T-helper 22 cell (primary cell): ENCODE measurements at places on chromosomes 16 and 17.

- no peak for DNase-seq
Measured at GRCh38 chr16:86575754-86576557, 2.4 kb upstream of the FOXL1 start.

DNA sequence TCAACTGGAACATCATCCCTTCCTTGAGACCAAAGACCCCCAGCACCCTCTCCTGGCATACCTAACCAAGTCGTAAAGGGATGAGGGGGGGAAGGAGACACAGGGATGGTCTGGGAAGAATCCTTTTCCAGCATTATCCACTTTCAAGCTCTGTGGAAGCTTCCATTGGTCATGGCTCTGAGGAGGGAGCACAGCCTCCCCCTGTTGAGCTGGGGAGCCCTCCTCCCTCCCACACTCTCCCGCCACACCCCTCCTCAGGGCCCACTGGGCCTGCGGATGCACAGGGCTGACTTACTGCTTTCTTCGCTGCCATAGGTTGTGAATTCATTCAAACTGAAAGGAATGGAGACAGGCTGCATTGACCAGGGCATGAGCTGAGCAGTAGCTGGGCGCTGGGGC is 12.4 kb downstream of the CSF3 start:
- no peak for DNase-seq

DNA sequence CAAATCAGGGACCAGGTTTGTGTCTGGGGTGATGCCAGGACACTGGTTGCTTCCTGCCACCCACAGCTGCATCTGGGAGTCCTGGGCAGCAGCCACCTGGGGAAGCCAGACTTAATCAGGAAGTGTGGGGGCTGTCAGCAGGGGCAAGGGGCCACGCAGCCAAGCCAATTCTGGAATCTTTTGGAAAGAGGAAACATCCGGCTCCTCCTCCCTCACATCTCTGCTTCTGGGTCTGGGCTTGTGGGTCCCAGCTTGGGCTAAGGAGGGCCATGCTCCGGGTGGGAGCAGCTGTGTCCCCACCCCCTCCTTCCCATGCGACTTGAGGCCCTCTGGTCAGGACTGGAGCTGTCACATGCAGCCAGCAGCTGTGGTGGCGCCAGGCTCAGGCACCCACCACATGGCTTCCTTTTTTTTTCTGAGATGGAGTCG is 37.0 kb upstream of the CCDC182 start:
- no peak for DNase-seq

- DNase-seq = no peak
Measured at GRCh38 chr17:82003411-82004381, 19.0 kb downstream of the CENPX start.

- DNase-seq = no peak
Measured at GRCh38 chr16:79800016-79800608, 199.6 kb upstream of the MAF start.

DNA sequence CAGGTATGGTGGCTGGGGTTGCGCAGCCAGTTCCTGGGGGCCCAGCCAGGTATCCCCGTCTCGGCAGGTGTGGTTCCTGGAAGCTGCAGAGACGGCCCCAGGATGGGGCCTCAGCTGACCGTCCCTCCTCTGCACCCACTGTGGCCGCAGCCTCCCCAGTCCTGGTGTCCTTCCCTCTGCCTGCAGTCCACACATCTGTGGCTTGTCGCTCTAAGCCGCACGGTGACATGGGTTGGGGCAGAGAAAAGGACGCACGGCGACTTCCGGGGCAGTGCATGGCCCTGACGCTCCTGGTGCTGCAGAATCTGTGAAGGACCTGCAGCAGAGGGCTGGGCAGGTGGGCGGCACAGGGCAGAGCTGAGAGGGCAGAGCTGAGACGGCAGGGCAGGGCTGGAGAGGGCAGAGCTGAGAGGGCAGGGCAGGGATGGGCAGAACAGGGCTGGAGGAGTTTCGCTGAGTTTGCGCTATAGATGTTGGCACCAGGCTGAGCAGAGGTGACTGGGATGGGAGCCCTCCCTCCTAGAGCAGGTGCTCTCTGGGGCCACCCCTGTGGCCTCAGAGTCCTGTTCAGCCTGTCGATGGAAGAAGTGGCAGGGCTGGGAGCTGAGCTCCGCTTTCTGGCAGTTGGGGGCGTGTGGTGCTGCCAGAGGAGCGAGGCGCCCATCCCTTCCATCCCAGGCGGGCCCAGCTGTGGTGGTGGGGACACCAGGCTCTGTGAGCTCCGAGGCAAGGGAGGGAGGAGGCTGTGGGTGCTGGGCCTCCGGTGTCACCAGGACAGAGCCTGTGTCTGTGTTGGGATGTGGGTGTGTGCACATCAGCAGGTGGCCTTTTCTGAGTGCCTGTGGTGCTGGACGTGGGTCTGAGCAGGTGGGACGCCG is 23.0 kb downstream of the TSC2 start:
- DNase-seq = no peak

DNA sequence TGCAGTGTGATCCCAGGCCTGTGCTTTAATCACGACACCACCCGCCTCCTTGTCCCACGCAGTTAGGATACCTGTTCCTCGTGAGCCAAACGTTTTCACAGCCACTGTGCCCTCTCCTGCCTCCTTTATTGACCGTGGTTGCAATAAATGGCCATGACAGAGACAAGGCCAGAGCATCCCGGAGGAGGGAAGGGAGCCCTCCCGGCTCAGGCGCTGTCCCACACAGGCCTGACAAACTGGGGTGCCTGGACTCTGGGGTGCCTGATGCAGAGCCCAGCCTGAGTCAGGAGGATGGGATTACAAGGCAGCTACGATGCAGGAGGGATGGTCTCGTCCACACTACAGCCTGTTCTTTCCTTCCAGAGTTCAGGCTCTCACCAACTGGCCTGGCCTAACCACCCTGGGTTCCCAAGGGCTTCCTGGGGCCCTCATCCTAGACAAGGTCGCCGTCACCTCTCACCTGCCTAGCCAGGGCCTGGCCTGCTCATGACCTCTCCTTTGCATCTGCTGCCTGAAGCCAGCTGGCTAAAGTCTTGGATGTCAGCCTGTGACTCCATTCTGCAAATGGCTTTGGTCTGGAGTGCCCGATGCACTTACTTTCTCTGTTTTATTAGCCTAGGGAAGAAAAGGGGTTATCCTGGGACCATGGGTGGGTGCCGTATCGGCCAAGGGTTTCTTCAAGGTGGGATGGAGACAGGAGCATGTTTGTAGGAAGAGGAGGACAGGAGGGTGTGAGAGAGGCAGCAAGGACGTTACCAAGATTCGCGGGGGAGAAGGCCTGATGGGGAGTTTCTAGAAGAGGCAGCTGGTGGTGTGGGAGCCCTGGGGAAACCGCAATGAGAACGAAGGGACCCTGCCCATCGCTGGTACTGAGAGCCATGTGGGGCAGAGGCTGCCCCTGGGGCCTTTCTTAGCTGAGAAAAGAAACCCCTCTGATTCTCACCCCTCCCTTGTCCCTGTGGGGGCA is 234.3 kb upstream of the TNRC6C start:
- DNase-seq = no peak

DNA sequence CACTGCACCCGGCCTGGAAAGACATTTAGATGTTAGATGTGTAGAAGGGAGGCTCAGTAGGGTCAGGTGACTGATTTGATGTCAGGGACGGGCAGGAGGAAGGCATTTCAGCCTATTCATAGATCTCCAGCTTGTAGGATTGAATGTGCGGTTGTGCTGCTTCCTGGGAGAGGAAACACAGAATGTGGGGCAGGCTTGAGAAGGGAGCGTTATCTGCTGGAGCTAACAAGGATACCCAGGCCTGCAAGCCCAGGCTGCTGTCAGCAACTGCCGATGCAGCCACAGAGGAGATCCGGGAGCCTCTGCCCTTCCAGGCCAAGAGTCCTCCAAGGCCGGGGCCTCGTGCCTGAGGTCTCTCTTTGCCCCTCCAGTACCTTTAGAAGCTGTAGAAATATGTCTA is 205.6 kb downstream of the SPECC1 start:
- no peak for DNase-seq

DNA sequence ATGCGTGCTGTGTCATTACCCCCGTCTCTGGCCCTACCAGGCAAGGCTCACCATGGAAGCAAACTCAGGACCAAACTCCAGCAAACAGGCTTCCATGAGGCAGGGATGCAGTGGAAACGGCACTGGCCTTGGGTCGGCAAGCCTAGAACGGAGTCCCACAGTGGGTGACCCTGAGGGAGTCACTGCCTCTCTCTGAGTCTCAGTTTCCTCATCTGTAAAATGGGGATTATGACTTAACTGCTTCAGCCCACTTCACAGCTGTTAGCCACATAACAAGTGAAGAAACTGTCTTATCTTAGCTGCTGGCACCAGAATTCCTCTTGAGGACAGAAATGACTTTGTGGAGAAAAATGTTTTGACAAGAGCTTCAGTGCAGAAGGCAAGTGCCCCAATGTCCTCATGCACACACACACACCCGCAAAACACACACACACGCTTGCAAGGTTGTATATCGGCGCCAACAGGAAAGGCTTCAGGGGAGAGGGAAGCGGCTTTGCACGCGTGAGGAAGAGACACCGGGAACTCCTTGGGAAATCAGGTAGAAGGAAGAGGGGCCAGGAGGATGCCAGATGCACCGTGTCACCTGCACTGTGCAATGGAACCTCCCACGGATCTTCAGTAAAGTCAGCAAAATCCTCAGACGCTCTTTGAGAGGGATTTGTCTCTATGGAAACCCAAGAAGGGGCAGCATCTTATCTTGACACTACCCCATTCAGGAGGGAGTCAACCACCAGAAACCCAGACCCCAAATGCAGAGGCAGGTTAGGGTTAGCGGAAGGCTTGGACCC is 53.7 kb downstream of the GSG1L start:
- no peak for DNase-seq

GRCh38 chr17:4109449-4109848 is 33.4 kb downstream of the ZZEF1 start:
- no peak for DNase-seq

- DNase-seq = no peak
Measured at GRCh38 chr17:13297183-13297582, 279.4 kb upstream of the ELAC2 start.

DNA sequence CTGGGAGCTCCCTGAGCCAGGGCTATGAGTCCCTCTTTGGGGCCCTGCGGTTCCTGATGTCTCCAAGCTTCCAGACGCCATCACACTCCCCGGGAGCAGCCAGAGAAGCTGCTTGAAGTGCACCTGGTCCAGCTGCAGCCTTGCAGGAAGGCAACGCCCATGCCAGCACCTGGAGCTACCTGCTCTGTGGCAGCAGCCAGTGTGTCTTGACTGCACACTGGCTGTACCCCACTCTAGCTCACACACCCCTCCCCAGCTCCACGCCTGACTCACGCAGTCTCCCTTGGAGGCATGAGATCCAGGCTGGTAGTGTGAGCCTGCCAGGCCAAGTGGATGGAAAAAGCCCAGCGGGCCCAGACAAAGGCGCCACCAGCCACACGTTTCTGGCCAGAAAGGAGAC is 63.3 kb downstream of the USP32 start:
- DNase-seq = no peak

- no peak for DNase-seq
Measured at GRCh38 chr16:28011971-28012445, 51.5 kb downstream of the GSG1L start.

DNA sequence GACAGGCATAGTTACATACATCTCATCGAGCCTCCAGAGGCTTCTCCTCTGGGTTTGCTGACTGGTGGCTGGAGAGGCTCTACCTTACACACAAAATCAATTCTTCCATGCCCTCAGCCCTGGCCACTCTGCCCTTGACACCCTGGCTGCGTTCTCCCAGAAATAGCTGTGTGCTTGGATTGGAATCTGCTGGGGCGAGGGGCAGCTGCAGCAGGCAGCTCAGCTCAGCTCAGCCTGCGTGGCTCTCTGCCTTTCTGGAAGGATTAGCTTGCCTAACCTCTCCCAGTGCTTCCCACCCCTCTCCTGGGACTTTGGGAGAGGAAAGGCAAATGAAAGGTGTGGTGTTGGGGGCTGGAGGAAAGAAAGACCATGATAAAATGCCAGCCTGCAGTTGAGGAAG is 216.1 kb downstream of the ENGASE start:
- no peak for DNase-seq

DNA sequence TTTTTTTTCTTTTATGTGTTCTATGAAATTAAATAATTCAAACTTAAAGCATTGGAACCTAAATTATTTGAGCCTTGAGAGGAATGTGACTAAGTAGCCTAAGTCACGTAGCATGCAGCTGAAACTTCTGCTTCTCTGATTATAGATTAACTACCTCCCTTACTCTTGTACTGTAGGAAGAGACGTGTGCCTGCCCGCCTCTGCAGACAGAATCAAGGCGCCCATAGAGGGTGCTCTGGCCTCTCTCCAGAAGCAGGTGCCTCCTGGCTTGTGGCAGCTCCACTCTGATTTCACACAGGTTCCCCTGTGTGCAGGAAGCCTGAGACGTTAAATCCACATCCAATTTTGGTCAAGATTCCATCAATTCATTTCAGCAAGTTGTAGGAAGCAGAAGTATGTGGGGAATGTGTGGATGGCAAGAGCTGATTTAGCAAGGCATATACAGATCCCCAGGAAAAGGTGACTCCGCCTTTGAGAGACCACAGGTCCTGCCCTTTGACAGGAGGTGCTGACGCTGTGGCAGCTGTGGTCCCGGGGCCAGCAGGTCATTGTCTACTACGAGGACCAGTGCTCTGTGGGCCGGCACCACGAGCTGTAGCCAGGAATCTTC is 1418.8 kb downstream of the CDH11 start:
- no peak for DNase-seq

DNA sequence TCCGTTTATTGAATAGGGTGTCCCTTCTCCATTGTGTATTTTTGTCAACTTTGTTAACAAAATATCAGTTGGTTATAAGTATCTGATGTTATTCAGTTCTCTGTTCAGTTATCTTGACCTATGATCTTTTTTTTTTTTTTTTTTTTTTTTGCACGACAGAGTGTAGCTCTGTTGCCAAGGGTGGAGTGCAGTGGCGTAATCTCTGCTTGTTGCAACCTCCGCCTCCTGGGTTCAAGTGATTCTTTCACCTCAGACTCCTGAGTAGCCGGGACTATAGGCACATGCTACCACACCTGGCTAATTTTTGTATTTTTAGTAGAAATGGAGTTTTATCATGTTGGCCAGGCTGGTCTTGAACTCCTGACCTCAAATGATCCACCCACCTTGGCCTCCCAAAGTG is 215.8 kb downstream of the BCAS3 start:
- DNase-seq = no peak

DNA sequence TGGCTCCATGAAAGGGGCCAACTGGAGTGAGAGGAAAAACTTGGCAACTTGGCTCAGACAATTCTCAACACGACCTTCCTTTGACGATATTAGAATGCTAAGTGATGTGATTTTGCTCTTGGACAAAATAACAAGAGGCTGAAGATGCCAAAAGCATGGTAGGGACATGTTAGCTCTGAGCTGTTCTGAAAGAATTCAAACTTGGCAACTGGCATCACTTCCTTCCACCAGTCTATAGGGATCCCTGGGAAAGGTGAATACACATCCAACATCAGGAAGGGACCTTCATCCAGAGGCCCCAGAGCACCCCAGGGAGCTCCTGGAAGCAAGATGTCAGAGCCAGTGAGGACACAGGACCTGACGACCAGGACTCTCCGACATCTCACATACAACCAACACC is 4.3 kb downstream of the KRT37 start:
- no peak for DNase-seq

- peak; percentile 21 for DNase-seq
Measured at GRCh38 chr17:29778956-29779811, 150.8 kb downstream of the SSH2 start.
